ENCODE measurements at places on chromosomes 4 and X.

DNA sequence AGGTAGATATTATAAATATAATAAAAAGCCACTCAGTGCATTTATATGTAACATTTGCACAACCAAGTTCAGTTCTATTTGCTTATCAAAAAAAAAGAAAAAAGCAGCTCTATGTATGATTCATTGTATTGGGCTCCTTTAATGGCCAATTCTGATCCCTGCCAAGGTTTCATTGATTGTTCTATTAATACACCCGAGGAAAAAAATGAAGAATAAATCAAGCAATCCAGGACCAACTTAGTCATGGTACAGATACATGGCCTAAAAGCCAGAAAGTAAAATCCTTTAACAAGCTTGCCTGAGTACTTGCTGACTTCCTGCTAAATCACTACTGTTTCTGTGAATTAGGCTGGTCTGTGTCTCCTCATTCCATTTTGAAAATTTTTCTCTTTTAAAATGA lies 77.6 kb upstream of the PCDH7 start:
- DNase-seq, result no peak

GRCh38 chrX:41946989-41947612 lies 23.7 kb upstream of the CASK start:
- DNase-seq, result no peak

GRCh38 chr4:153555730-153556434 lies 89.7 kb downstream of the TMEM131L start:
- DNase-seq, result no peak

GRCh38 chrX:103187953-103188475 lies 26.9 kb upstream of the BEX4 start:
- DNase-seq, result no peak

DNA sequence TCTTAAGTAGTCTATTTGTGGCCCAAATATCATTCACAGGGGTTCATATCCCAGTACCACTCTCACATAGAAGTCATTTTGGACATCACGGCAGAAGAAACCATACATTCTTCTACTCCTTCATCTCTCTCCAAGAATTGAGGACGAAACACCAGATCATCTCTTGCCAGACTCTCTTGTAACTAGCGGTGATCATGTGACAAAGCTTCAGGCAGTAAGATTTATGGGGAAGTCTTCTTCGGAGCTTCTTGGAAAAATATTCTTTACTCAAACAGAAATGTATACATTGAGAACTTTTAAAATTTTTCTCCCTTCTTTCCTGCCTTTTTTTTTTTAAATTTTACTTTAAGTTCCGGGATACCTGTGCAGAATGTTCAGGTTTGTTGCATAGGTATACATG lies 4.7 kb upstream of the TBC1D19 start:
- DNase-seq, result no peak

DNA sequence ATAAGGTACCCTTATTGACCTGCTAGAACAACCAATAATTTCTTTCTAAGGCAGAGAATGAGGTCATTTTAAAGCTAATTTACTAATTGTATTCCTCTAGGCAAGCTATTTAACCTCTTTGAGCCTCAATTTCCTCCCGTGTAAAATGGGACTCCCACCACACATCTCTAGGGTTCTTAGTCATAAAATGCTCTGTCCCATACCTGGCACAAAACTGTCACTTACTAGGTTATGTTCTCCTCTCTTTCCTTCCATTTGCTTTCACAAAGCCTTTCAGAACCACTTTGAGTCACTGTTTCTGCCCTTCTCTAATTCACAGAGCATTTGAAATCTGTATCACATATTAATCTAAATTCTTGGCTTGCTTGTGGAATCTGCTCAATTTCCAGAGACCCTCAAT lies 2.4 kb upstream of the GPR82 start:
- DNase-seq, result no peak

DNA sequence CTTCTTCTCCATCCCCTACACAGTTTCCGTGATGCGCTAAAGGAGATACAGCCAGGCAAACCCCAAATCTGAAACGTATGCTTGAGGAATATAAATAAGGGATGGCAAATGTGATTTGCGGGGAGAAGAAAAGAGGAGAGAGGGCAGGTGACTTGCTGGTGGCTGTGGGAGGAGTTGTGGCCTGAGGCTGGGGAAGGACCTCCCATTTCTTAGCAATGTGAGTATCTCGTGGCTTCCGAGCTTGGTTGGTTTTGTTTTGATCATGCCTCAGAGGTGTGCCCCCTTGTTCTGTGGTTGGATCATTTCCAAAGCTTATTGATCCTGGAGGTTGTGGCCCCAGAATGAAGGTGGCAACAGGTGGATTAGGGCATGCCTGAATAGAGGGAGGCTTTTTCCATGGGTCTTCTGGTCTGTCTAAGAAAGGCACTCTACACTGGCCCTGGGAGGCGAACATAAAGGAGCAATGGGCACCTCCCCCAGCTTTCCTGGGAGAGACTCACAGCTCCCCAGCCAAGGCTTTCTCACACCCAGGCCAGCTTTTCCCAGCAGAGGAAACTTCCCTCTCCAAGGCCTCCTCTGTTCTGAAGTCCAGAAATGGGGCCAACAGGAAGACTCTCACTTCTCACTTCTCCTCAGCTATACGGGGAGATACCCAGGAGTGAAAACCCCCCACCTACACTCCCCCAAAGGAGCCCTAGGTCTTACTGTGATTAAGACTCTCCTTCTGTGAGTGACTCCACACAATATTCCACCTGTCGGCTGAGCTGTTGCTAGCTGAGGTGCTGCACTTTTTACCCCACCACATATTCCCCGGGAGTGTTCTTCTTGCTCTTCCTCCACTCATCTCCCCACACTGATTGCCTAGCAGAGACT lies 40.0 kb downstream of the C4orf51 start:
- peak; percentile 20 for DNase-seq
